ENCODE measurements at places on chromosomes 3 and 15.

- DNase-seq, result no peak
These were observed 259.0 kb downstream of the MEX3B start for GRCh38 chr15:81786776-81787175.

GRCh38 chr3:51706788-51707731 is at the start of gene GRM2:
Gene GRM2, plus strand, starts transcription at chr3:51707068. Its CDS starts 1,916 bp downstream, at chr3:51708984.
- peak; percentile 47 for DNase-seq

DNA sequence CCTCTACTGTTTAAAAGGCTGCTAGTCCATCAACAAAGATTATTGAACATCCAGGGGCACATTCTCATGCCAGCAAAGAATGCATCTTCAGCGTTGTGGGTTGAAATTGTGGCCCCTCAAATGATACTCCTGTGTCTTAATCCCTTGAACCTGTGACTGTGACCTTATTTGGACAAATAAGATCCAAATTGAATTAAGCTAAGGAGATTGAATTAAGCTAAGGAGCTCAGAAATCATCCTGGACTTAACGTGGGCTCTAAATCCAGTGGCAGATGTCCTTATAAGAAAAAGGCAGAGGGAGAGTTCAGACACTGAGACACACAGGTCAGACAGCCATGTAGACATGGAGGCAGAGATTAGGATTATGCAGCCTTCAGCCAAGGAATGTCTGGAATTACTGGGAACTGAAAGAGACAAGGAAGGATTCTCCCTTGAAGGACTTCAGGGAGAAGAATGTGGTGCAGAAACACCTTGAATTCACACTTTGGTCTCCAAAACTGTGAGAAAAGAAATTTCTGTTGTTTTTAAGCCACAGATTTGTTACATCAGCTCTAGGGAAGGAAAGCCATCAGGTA is 57.3 kb upstream of the SLC24A5 start:
- no peak for DNase-seq

- DNase-seq, result no peak
These were observed 474 bp downstream of the MINAR1 start for GRCh38 chr15:79432345-79433275.

- DNase-seq, result no peak
These were observed 166.4 kb upstream of the PROK2 start for GRCh38 chr3:71951361-71951760.

DNA sequence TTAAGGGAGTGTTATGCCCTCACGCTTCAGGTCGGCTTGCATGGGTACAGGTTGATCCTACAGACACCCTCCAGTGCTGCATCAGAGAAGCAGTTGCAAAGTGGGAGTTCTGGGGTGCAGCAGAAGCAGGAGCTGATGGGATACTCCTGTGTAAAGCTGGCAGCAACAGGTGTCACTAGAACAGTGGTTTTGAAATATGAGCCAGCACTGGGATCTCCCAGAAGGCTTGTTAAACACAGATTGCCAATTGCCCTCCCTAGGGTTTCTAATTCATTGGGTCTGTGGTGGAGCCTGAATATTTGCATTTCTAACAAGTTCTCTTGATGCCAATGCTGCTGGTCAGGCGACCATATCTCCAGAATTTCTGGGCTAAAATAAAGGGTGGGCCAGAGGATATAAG is 350.4 kb downstream of the CLSTN2 start:
- no peak for DNase-seq

DNA sequence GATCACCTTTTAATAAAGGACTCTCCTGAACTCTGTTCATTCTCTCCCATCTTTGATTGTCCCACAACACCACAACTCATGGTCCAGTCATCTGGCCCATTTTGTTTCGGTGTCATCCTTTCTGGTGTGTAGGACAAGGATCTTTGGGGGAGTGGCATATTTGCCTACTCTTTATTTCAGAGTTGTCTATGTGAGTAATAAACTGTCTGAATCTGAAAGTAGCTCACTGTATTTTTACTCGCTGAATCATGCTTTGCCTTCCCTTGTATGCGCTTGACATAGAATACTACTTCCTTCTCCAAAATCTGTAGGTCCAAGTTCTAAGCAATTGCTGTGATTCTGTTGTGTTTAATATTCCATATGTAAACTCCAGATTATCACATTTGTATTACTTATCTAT is 29.9 kb upstream of the NOX5 start:
- no peak for DNase-seq
